ENCODE measurements at places on chromosomes 2 and 18. TPM values are rescaled to one million over a fixed set of nuclear protein-coding genes. Genes with fewer than 3 reads are reported as not detected.

Gene ARHGEF4
- total RNA-seq: 68.5 TPM

Gene HOXD13
- total RNA-seq: not detected

Gene FOXD4L1
- 0.69 TPM for total RNA-seq

Gene TRIM54
- not detected for total RNA-seq

Gene NFU1
- total RNA-seq: 60.9 TPM

Gene CNDP1
- 0.23 TPM for total RNA-seq

Gene RAD51AP2
- total RNA-seq: 1.2 TPM

Gene MRPL30
- 64.6 TPM for total RNA-seq

Gene CRYGD
- total RNA-seq: 3.7 TPM

Data from diencephalon (tissue), 1 donor.